ENCODE measurements at places on chromosomes 3 and 15. TPM values are rescaled to one million over a fixed set of nuclear protein-coding genes. Genes with fewer than 3 reads are reported as not detected.

DNA sequence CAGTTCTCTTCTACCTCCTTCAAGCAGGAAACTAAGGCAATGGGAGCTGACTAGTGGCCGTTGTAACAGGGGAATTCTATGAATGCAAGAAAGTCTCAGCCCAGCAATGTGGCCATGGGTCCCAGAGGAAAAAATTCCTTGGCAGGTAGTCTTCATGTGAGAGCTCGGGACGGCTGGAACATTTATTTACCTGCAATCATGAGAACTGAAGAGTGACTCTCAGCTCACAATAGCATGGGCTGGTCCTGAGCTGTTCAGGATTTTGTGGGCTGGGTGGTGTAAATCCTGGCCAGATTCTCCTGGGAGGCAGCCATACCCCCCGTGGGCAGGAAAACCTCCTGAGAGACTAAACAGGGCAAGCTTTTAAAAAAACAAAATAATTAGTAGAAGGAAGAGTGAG is 330.3 kb upstream of the CTNNB1 start:
- no peak overlapping the region for H3K4me3 ChIP-seq
- no peak for DNase-seq
- no peaks in the 10 kb centered on the region for H3K27me3 ChIP-seq
- H3K36me3 ChIP-seq = no peaks in the 10 kb centered on the region
- H3K4me1 ChIP-seq = no peaks in the 10 kb centered on the region

DNA sequence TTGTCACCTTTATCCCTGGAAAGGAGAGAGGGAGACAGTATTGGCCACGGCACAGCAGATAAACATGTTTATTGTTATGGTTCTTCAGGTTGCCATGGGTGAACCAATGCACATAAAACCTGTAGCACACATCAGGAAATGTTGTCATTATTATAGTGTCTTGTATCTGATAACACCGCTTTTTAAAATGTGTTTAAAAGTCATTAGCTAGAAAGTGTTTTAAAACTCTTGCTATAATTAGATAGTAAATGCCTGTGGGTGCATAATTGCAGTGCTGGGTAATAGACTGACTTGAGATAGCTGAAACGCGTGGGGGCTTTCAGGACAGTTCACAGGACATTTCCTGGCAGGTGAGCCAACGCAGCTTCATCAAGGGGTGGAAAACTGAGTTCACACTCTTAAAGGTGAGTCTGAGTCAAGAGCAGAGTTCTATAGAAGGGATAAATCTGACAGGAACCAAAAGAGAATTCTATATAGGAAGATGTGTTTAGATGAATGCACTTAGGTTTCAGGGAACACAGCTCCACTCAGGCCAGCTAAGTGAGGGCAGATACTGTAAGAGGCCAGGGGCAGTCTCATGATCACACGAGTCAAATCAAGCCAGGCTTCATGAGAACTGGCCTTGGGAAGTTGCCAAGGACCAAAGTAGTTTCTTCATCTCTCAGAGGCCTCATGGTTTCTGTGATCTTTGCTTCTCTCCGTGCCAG is 35.6 kb upstream of the PPP4R2 start:
- H3K27ac ChIP-seq = peak overlapping the region; percentile 48
- no peak for DNase-seq
- H3K4me3 ChIP-seq = no peak overlapping the region
- H3K36me3 ChIP-seq = no peaks in the 10 kb centered on the region
- H3K27me3 ChIP-seq = no peaks in the 10 kb centered on the region

GRCh38 chr3:61372723-61373122 is 121.5 kb upstream of the FHIT start:
- H3K4me3 ChIP-seq = no peak overlapping the region
- no peaks in the 10 kb centered on the region for H3K4me1 ChIP-seq
- H3K36me3 ChIP-seq = no peaks in the 10 kb centered on the region
- H3K27ac ChIP-seq = no peak overlapping the region
- no peaks in the 10 kb centered on the region for H3K27me3 ChIP-seq
- DNase-seq = no peak

DNA sequence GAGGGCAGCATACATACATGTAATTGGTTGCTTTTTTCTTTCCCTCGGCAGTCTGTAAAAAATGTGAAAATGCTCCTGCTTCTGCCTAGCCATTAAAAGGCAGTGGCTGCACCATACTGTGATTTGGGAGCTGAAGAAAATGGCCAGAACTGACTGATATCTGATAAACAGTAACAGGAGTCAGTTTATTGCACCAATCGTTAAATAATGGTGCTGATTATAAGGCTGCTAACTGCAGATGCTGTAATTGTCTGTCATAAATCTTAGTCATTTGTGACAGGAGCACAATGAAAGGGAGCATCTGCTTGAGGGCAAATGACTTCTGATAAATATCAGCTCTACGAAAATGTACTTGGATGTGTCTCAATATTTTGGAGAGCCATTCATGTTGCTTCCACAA is 263.1 kb upstream of the DNAJC19 start:
- no peak for DNase-seq
- no peak overlapping the region for H3K4me3 ChIP-seq
- peaks cover 2% of the 10 kb centered on the region for H3K27me3 ChIP-seq
- H3K36me3 ChIP-seq = no peaks in the 10 kb centered on the region
- H3K4me1 ChIP-seq = no peaks in the 10 kb centered on the region

GRCh38 chr3:25973122-25973521 is 183.2 kb downstream of the OXSM start:
- no peaks in the 10 kb centered on the region for H3K27me3 ChIP-seq
- H3K4me3 ChIP-seq = no peak overlapping the region
- no peak overlapping the region for H3K27ac ChIP-seq
- no peaks in the 10 kb centered on the region for H3K4me1 ChIP-seq

DNA sequence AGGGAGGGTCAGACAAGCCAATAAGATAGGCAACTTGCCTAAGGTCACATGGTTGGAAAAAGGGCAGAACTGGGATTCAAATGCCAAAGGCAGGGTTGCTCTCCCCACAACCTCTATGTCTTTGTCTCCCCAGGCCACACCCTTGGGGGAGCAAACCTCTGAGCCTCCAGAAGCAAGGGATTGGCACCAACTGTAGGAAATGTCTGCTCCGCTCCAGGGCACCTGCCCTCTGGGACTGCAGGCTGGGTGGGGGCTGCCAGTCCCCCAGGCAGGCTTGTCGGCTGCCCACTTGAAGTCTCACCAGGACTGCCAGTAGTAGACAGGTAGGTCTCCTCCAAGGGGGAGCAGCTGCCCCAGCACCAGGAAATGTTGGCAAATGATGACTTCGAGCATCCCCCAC is 2.0 kb downstream of the FAM3D start:
- no peak for DNase-seq
- H3K27ac ChIP-seq = no peak overlapping the region
- no peaks in the 10 kb centered on the region for H3K36me3 ChIP-seq
- H3K27me3 ChIP-seq = peaks cover 20% of the 10 kb centered on the region
- no peak overlapping the region for H3K4me3 ChIP-seq

DNA sequence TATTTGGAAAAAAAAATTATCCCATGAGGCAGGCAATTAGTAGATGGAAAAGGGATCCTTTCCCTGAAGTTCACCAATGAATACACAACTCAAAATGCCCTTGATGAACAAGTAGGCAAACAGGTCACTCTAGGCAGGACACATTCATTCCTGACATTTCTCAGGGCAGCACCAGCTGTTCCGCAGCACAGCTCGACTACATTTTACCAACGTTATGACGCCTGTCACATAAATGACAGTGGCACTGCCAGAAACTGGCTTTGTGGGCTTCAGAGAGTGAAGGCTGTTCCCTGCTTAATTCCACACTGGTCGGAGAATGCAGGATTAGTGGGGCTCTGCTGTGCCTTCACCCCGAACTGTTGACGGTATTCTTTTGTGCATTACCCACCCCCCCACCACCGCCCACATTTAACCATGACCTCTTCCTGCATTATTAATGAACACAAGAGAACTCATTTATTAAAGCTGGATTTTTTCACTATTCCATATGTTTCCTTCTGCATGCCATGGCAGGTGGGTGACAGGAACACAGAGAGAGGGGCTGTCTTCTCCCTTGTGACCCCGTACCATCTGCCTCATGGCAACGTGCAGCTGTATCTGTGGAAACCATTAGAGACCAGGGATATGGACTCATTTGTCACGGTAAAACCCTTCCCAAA is 197.6 kb downstream of the PDZRN3 start:
- no peaks in the 10 kb centered on the region for H3K36me3 ChIP-seq
- H3K4me1 ChIP-seq = no peaks in the 10 kb centered on the region
- H3K4me3 ChIP-seq = no peak overlapping the region
- H3K27ac ChIP-seq = no peak overlapping the region

GRCh38 chr3:129723558-129724324 is 117.3 kb upstream of the PLXND1 start:
- H3K36me3 ChIP-seq = no peaks in the 10 kb centered on the region
- no peak overlapping the region for H3K27ac ChIP-seq
- H3K27me3 ChIP-seq = no peaks in the 10 kb centered on the region
- DNase-seq = no peak

- no peak overlapping the region for H3K4me3 ChIP-seq
- H3K4me1 ChIP-seq = peaks cover 10% of the 10 kb centered on the region
- no peak overlapping the region for H3K27ac ChIP-seq
- H3K36me3 ChIP-seq = peaks cover 7% of the 10 kb centered on the region
These were observed 20.1 kb downstream of the FBXO22 start for GRCh38 chr15:75923756-75924155.

DNA sequence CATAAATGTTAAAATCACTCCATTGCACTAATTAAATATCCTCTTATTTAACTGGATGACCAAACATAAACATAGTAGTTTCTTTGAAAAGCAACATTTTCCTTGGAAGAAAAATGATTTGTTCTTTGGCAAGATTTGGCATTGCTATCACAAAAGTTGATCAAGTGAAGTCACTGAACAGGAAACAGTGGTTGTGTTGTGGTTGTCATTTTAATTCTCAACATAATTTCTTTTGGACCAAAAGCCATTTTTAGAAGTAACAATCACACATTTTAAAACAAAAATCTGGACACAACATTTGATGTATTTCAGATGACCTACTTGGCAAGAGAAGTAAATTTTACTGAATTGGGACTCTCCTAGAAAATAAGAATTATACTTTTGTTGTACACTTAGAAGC is 872.3 kb downstream of the ROBO1 start:
- H3K4me3 ChIP-seq = no peak overlapping the region
- DNase-seq = no peak
- no peaks in the 10 kb centered on the region for H3K4me1 ChIP-seq
- no peaks in the 10 kb centered on the region for H3K36me3 ChIP-seq
- H3K27ac ChIP-seq = no peak overlapping the region
- H3K27me3 ChIP-seq = no peaks in the 10 kb centered on the region

DNA sequence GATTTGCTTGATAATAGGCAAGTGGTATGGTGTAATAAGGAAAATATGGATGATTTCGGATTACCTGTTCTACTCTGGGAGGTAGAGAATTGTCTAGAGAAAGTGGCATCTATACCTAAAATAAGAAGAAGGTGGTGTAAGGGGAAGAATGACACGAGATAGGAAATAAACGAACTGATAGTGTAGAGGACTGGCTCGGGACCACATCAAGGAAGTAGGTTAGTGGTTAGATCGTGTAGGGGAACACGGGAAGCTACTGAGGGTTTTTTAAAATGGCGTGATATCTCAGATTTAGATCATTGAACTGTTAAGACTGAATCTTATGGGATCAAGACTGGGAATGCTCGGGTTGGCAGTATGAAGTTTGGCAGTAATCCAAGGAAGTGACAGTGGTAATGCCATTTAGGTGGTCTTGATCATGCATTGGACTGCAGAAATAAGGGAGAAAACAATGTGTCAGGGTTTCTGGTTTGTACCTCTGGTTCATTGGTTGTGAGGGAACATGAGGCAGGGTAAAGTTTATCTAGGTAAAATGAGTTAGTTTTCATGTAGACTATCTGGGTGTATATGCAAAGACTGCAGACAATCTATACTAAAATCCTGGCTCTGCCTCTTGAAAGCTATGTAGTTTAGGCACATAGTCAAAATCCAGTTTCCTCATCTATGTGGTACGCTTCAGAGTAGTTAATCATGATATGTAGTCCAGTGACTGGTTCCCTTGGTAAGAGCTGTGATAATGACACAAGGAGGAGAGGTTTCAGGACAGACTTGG is 7.4 kb downstream of the RPL14 start:
- no peak overlapping the region for H3K4me3 ChIP-seq
- H3K27me3 ChIP-seq = no peaks in the 10 kb centered on the region
- DNase-seq = peak; percentile 29
- H3K27ac ChIP-seq = peak overlapping the region; percentile 53

DNA sequence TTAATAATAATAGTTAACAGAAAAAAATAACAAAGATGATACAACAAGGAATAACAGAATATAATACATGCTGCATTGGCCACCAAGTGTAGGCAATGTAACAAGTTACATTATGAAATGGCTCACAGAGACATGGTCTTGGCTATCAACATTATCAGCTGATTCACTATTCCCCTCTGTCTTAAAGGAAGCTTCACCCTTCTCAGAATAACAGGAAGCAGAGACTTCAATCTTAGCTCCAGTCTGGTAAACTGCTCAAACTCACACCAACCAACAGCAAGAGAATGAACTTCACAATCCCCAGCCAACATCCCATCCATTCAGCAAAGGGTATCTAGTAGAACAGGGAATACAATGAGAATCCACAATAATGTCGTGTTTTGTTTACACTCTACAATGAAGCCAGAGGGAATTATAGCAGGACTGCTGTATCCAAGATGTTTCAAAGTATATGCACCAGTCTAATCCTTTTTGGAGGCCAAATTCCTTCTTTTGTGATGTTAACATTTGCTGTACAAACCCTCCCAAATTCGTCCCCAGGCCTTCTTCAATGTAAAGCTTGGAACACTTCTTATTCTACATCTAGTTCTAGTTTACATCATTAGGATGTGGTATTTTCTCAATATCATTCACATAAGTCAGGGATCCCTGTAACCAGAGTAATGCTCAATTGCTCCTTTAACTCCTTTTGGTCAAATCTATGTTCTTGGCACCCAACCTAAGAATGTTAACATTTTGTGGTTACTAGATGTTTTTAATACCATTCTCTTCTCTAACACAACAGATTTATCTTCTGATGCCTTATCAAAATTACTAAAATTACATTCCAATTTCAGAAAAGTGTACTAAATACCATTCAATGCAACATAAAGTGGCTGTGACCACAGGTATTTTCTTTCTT is 52.4 kb upstream of the CMSS1 start:
- no peak overlapping the region for H3K4me3 ChIP-seq
- no peaks in the 10 kb centered on the region for H3K36me3 ChIP-seq
- H3K27ac ChIP-seq = no peak overlapping the region
- DNase-seq = no peak
- H3K4me1 ChIP-seq = no peaks in the 10 kb centered on the region

Gene GOLGA6L9
- total RNA-seq = 5.2 TPM

Gene CAMKV
- 0.18 TPM for total RNA-seq

Gene MOBP
- total RNA-seq = not detected

Gene FBXO40
- total RNA-seq = not detected

Gene SAMMSON
- total RNA-seq = not detected

Gene IGSF11
- total RNA-seq = 0.54 TPM

Gene COL6A6
- not detected for total RNA-seq
